Activated CD8-positive, alpha-beta memory T cell treated with anti-CD3 and anti-CD28 coated beads for 4 hours (primary cell): ENCODE measurements at places on chromosomes 2 and 18.

GRCh38 chr2:98734823-98735260 is 3.9 kb upstream of the MGAT4A start:
- DNase-seq, result no peak

DNA sequence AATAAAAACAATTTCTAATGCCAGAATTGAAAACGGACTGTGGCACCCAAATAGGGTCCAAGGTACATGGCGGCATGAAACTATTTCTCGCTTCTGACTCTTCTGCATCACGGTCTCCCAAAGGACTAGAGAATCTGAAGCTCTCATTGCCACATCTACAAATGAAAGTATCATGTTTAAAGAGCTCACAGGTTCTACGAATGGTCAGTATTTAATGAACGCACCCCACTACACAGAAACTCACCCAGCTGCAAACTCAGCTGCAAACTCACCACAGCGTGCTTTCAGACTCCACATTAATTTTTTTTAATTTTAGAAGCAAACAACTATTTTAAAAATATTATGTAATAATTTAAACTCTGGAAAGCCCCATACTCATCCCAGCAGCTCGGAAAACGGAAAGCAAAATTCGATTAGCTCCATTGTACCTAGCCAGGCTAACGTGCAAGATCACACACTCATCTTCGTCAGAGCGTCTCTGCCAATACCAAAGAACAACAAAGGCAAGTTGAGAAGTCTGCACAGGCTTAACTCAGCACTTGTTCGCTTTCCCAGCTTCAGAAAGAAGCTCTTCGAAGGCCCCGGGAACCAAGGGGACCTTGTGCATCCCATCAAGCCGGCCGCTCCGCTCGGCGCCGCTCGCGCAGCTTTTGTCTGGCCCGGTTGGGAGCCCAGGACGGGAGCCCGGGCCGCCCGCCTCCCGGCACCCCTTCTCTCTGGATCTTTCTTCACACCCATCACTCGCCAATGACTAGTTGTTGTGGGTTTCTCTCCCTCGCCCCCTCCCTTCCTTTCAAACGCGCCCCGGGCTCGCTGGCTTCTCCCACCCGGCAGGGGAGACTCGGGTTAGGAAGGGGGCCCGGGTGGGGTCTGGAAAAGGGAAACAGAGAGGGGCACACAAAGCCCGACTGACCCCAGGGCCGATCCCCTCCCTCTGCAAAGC is 785 bp downstream of the CLASP1 start:
- peak; percentile 27 for DNase-seq

DNA sequence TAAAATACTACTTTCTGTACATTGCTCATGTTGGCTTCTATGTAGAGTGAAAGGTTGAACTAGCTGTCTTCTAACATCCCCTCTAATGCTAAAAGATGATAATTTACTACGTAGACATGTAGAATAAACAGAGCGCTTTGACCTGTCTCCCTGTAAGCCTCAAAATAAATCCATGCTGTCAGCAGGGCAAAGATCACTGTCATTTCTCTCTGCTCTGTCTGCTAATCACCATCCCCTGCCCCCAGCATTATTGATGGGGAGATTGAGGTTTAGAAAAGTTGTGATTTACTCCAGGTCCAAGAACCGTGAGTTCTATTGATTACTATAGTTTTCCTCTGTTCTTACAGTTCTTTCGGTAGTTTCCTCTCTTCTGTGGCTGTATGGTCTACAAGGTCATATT is 39.0 kb upstream of the GRHL1 start:
- DNase-seq, result no peak

DNA sequence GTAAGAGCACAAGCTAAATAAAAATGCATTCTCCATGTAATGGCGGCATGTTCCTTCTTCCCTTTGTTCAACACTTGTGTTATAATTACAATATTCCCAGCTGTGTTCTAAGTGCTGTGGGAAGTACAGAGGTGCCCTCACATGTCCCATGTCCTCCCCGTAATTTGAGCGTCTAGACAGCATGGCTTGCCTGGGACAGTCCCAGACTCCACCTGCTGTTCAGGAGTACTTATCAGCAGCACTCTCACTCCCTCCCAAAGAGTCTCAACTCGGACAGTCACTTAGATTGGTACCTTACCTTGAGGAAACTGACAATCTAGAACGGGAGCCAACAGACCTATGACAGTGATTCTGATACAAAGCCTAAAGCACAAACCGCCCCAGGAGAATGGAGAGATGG is 370.5 kb downstream of the EIPR1 start:
- DNase-seq, result no peak

- no peak for DNase-seq
Measured at GRCh38 chr2:59926731-59927130, 626.7 kb downstream of the BCL11A start.
